ENCODE measurements at places on chromosomes 11 and 22. TPM values are rescaled to one million over a fixed set of nuclear protein-coding genes. Genes with fewer than 3 reads are reported as not detected.

- peaks cover 6% of the 10 kb centered on the region for H3K36me3 ChIP-seq
- no peaks in the 10 kb centered on the region for H3K27me3 ChIP-seq
- DNase-seq = no peak
- peak overlapping the region; percentile 73 for H3K4me3 ChIP-seq
- H3K4me1 ChIP-seq = peaks cover 6% of the 10 kb centered on the region
- H3K27ac ChIP-seq = peak overlapping the region; percentile 65
Observed at GRCh38 chr22:21651521-21652009, 9.5 kb downstream of the SDF2L1 start.

DNA sequence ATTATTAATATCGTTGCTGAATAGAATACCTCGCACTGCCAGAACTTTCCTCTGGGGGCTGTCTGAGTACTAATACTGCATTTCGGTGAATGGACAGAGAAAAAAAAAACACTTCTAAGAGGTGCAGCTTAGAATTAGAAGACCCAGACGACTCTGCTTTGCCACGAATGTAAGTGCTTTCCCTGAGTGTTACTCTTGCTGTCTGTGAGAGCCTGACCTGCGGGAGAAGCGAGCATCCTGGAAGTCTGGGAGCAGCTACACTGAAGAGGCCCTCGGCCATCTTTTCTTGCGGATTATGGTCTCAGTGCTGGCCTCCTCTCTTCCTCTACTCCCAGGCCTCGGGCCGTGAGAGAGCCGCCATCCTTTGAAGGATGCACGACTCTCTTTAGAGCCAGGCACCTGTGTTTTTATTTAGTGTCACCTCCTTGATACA lies 94.9 kb downstream of the SCN3B start:
- H3K27ac ChIP-seq = peak overlapping the region; percentile 34
- H3K4me1 ChIP-seq = peaks cover 2% of the 10 kb centered on the region
- peak; percentile 14 for DNase-seq
- peak overlapping the region; percentile 6 for H3K4me3 ChIP-seq
- no peaks in the 10 kb centered on the region for H3K27me3 ChIP-seq

GRCh38 chr11:132874638-132875037 lies 657.7 kb downstream of the OPCML start:
- DNase-seq = peak; percentile 96
- H3K27me3 ChIP-seq = no peaks in the 10 kb centered on the region
- H3K27ac ChIP-seq = no peak overlapping the region
- no peaks in the 10 kb centered on the region for H3K4me1 ChIP-seq

GRCh38 chr11:115409691-115410220 lies 94.5 kb downstream of the CADM1 start:
- no peaks in the 10 kb centered on the region for H3K36me3 ChIP-seq
- no peak for DNase-seq
- H3K4me1 ChIP-seq = no peaks in the 10 kb centered on the region
- H3K4me3 ChIP-seq = no peak overlapping the region

- H3K4me3 ChIP-seq = no peak overlapping the region
- H3K4me1 ChIP-seq = peaks cover 35% of the 10 kb centered on the region
- no peaks in the 10 kb centered on the region for H3K36me3 ChIP-seq
- H3K27me3 ChIP-seq = no peaks in the 10 kb centered on the region
- no peak for DNase-seq
- H3K27ac ChIP-seq = no peak overlapping the region
Observed at GRCh38 chr22:24153353-24153752, 27.9 kb upstream of the SUSD2 start.

- no peak for DNase-seq
- no peaks in the 10 kb centered on the region for H3K4me1 ChIP-seq
- no peaks in the 10 kb centered on the region for H3K27me3 ChIP-seq
- no peak overlapping the region for H3K27ac ChIP-seq
- H3K4me3 ChIP-seq = no peak overlapping the region
- H3K36me3 ChIP-seq = peaks cover 2% of the 10 kb centered on the region
Observed at GRCh38 chr22:32828150-32828549, 26.6 kb downstream of the TIMP3 start.

DNA sequence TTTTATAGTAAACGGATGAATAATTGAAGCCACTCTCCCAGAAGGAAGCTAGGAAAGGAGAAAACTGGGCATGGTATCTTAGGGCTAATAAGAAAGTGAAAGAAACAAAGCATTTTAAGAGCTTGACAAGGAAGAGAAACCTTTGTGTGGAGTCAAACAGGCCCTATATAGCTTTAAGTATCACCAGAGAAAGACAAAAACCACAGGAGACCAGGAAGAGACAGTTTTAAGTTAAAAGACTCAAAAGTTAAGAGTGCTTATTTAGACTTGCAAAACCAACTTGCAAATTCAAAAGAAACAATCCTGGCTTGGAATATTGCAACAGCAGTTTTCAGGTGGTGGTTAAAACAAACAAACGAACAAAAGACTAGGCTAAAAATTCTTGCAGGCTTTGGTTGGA lies 3.4 kb downstream of the PAK1 start:
- H3K27me3 ChIP-seq = peaks cover 14% of the 10 kb centered on the region
- DNase-seq = no peak
- no peak overlapping the region for H3K4me3 ChIP-seq
- no peaks in the 10 kb centered on the region for H3K36me3 ChIP-seq
- no peak overlapping the region for H3K27ac ChIP-seq
- no peaks in the 10 kb centered on the region for H3K4me1 ChIP-seq

DNA sequence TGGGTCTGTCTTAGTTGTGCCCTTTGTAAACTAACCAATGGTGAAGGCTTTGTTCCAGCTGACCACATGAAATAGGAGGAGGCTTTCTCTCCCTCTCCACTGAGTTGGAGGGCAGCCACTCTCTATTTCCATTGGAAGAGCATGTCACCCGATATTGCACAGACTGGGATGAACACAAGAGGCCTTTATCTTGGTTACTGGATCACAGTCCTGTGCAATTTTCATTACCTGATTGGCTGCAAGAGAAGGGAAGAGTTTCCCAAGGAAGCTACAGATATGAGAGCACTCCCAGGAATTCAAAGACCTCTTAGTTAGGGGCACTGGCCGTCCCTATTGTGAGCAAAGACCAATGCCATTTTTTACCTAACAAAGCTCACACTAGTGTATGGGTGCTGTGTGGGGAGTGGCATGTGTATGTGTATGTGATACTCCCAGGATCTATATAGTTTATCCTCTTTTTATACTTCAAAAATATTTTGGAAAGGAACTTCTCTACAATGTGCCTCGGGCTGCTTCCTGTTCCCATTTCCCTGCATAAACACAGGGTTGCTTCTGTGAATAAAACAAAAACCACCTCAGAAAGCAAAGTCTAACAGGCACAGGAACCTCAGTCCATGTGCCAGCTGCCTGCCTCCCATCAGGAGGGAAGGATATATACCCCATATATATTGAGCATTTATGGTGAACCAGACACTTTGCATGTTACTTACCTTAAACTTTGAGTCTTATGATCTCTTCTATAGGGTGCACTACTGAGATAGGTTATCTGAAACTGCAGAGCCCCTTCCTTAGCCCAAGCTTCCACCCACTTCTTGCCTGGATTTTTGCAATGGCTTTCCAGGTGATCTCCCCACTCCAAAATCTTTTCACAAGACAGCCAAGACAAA lies 126.5 kb downstream of the RASSF10 start:
- no peaks in the 10 kb centered on the region for H3K36me3 ChIP-seq
- H3K27ac ChIP-seq = no peak overlapping the region
- no peak overlapping the region for H3K4me3 ChIP-seq
- H3K27me3 ChIP-seq = no peaks in the 10 kb centered on the region

DNA sequence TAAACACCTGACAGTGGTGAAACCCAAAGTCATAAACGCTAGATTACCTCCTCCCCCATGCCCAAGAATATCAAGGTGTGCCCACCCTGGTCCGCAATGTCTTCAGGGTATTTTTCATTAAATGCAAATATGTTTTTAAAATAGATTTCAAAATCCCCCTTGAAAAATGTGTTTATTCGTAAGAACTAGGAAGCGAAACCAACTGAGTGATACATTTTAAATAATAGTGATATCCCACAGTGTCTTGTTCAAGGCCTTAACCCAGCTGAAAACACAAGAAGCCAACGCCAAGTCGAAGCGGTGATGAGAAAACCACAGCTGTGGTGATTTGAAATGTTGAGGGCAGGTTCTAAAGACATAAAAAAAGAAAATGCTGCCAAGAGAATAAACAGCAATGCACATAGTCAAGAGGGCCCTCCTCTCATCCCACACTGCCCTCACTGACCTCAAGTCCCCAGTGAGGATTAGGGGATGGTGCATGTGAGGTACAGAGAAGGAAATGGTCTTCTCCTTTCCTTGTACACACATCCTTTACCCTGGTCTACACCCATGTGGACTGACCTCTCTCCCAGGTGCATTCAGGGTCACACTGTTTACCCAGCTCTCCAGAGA lies 25.5 kb downstream of the KCNJ1 start:
- H3K27ac ChIP-seq = no peak overlapping the region
- peaks cover 8% of the 10 kb centered on the region for H3K27me3 ChIP-seq
- H3K4me1 ChIP-seq = no peaks in the 10 kb centered on the region
- no peak overlapping the region for H3K4me3 ChIP-seq

DNA sequence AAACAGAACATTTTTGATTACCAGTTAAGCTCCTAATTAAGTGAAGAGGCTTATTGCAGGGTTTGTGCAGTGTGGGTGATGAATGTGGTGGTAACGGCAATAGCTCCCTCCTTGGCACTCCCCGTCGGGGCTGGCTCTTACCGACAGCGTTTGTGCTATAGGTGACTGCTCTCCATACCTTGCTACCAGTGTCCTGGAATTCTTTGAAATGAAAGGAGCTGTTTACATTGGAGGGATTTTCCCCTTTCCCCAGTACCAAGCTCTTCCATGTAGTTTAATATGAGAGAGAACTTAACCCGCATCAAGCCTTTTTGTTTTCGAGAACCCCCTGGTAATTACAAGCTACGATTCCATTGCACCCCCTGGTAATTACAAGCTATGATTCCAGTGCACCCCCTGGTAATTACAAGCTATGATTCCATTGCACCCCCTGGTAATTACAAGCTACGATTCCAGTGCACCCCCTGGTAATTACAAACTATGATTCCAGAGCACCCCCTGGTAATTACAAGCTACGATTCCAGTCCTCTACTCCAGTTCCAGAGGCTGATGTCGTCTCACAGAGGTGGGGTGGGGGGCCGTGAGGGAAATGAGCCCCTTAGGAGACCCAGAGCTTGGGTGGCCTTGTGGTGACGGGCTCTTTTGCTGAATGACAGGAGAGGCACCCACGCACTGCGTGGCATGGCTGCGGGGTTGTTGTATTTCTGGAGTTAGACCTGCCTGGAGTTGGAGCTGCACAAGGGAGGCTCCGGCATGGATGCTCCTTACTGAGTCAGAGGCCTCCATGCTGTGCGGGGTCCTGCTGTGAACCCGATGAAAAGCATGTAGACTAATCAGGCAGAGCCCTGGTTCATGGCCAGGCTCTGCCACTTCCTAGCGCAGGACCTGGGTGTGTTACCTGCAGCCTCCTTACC lies 205.3 kb downstream of the TBC1D22A start:
- H3K4me3 ChIP-seq = no peak overlapping the region
- no peak for DNase-seq
- no peaks in the 10 kb centered on the region for H3K27me3 ChIP-seq

DNA sequence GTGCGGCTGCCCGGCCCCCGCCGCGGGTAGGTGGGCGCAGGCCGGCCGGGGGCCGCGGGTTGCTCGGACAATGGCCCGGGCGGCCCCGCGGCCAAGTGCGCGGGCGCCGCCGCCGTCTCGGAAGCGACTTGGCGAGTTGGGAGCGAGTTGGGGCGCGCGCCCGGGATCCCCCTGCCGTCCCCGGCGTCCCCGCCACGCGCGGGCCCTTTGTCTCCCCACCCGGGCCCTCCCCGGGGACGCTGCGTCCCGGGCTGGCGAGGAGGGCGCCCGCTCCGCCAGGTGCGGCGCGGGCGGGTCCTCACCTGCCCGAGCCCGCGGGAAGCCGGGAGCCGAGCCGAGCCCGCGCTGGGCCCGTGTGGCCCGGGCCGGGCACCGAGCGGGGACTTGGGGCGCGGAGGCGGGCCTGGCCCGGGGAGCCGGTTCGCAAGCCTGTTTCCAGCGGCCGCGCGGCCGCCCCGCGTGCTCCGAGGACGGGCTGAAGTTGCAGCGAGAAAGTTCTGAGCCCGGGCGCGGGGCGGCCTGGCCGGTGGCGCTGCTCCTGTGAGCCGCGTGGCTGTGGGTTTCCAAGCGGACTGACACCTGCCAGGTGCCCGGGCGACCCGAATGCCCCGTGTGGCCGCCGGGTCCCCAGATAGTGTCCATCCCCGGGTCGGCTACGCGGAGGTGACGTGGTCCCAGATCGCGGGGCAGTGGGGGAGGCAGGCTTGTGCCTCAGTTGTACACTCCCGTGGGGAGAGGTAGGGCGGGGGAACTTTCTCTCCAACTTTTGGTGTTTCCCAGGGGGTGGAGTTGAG lies 586 bp downstream of the LRP5 start:
- peaks cover 2% of the 10 kb centered on the region for H3K4me1 ChIP-seq
- peak; percentile 27 for DNase-seq
- no peaks in the 10 kb centered on the region for H3K36me3 ChIP-seq

DNA sequence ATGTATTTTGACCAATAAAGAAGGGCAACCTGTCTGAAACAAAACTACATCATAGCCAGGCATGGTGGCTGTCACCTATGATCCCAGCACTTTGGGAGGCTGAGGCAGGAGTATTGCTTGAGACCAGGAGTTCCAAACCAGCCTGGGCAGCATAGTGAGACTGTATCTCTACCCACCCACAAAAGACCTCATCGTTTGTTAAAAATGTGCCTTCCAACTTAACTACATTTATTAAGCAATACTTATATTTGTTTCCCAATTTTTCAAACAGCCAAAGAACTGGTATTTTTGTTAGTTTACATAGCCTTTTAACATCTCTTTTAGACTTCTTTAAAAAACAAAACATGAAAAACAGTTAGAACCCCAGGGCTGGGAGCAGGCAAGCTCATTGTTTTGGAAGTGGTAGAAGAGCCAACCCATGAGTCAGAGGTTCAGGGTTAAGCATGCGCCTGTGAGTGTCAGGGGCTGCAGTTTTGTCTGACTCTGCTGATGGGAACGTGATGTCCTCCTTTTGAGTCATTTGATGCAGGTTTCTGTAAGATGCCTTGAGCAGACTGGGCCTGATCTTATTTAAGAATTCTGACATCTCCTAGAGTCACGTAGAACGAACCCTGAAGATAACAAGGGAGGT lies 53.9 kb upstream of the CRTAM start:
- peaks cover 3% of the 10 kb centered on the region for H3K36me3 ChIP-seq
- no peak overlapping the region for H3K4me3 ChIP-seq
- H3K27ac ChIP-seq = peak overlapping the region; percentile 52
- peak; percentile 94 for DNase-seq
- no peaks in the 10 kb centered on the region for H3K27me3 ChIP-seq

GRCh38 chr11:33936725-33937604 lies 45.1 kb upstream of the LMO2 start:
- H3K36me3 ChIP-seq = no peaks in the 10 kb centered on the region
- H3K27me3 ChIP-seq = no peaks in the 10 kb centered on the region
- H3K27ac ChIP-seq = no peak overlapping the region
- no peaks in the 10 kb centered on the region for H3K4me1 ChIP-seq

Gene TMPRSS13
- not detected for total RNA-seq

Gene OR5M11
- total RNA-seq = not detected

Gene CRYBB3
- not detected for total RNA-seq

Gene TMEM191C
- 2.6 TPM for total RNA-seq

Gene ELFN2
- under 0.01 TPM for total RNA-seq

Gene MARK2
- 6.4 TPM for total RNA-seq

Gene MIAT
- total RNA-seq = 10.2 TPM

Gene ENTHD1
- total RNA-seq = not detected
